GM13977 (cell line): ENCODE measurements at places on chromosomes 11 and 22.

GRCh38 chr22:43159484-43160178 is 8.3 kb downstream of the TSPO start:
- DNase-seq: no peak

DNA sequence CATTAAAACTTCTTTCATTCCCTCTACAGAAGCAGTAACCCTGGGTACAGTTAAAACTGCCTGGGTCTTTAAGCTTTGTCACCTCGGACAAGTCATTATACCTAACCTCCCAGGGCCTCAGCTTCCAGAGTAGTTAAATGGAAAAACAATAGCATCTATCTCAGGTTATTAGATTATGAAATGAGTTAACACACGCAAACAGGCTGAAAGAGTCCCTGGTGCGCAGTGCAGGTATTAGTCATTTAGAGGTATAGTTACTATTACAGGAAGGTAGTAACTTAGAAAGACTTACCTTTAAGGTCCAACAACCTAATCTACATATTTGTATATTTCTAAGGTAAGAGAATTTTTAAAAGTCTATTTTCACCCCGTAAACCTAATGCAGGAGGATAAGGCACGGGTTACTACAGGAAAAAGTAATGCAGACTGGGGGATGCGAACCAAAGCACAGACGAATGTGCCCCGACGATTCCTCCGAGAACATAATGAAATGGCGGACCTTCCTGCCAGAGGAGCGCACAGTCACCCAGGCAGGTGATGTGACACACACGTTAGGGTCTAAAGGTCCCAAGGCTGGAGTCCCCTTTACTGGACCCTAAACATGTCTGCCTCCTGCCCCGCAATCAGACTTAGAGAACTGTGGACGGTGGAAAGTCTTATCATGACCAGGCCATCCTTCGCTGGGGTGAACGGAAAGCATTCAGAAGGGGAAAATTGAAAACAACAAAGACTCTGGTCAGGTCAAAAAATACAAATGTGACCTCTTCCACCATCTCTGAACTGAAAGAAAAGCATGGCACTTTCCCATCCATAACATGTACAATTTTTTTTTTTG is 1.3 kb downstream of the NAP1L4 start:
- peak; percentile 54 for DNase-seq

DNA sequence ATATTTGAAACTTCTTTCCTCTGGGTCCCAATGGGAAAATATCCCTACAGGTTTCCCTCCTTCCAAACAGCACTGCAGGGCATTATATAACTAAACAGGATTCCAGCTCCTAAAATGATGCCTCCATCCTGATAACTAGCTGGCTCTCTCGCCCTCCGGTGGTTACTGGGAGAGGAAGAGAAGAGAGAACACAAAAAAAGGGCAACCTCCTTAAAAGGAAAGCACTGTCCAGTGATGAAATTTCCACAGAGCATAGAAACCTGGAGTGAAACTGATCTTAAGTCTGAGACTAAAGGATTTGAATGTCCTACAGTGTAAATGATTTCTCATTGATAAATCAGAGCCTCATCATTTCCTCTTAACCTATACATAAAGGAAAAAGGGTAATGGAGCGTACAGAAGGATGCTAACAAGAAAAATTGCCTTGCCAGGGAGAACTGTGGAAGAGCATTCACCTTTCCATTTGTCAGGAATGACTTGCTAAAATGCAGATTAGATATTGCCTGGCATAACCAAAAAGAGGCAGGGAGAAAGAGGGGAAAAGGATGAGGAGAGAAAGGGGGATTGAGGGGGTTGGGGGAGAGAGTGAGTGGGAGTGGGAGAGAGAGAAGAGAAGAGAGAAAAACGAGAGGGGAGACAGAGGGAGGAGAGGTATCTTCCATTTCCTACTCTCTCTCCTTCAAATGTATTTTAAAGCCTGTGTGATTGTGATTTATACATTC is 121.3 kb downstream of the APOL5 start:
- DNase-seq: no peak

DNA sequence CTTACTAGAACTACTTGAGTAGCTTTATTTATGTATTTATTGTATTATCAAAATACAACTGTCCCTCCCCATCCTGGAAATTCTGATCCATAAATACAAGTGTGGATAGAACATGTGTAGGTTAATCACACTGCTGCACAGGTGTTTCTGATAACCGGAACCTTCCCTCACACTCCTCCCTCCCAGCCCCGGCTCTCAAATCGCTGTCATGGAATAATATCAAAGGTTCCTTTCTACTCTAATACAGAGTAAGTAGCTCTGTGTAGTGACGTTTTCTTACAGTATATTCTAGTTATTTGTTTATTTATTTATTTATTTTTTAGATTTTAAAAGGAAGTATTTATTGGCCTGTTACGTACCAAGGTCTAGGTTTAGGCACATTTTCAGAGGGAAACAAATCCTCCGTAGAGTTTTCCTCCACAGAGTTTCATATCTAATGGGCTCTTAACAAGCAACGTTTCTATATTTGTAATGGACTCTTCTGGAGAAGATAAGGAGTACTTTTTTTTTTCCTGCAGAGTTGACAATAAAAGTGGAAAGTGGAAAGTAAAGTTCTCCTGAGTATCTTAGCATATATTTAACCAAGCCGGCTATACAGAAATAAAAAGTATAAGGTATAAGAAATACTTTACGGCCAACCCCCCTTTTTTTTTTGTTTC is 129.0 kb upstream of the CARD18 start:
- DNase-seq: no peak

- no peak for DNase-seq
These were observed 5.2 kb downstream of the TMEM134 start for GRCh38 chr11:67463680-67464410.

GRCh38 chr11:133595998-133596590 is 63.8 kb upstream of the OPCML start:
- DNase-seq: no peak
